ENCODE measurements at places on chromosomes 12 and 14. TPM values are rescaled to one million over a fixed set of nuclear protein-coding genes. Genes with fewer than 3 reads are reported as not detected.

GRCh38 chr12:19251481-19252132 lies 122.1 kb downstream of the PLEKHA5 start:
- H3K27me3 ChIP-seq, result no peaks in the 10 kb centered on the region
- H3K4me3 ChIP-seq, result no peak overlapping the region
- H3K4me1 ChIP-seq, result no peaks in the 10 kb centered on the region
- DNase-seq, result no peak

GRCh38 chr12:80050236-80050635 lies 49.1 kb upstream of the OTOGL start:
- H3K4me3 ChIP-seq, result no peak overlapping the region
- H3K4me1 ChIP-seq, result no peaks in the 10 kb centered on the region
- H3K36me3 ChIP-seq, result no peaks in the 10 kb centered on the region

GRCh38 chr14:33617154-33617553 lies 333.7 kb downstream of the EGLN3 start:
- no peaks in the 10 kb centered on the region for H3K27me3 ChIP-seq
- no peaks in the 10 kb centered on the region for H3K36me3 ChIP-seq
- DNase-seq, result no peak
- H3K27ac ChIP-seq, result no peak overlapping the region

- no peaks in the 10 kb centered on the region for H3K36me3 ChIP-seq
- H3K4me3 ChIP-seq, result no peak overlapping the region
- H3K27ac ChIP-seq, result no peak overlapping the region
These were observed 815.7 kb downstream of the NRXN3 start for GRCh38 chr14:78985668-78986381.

DNA sequence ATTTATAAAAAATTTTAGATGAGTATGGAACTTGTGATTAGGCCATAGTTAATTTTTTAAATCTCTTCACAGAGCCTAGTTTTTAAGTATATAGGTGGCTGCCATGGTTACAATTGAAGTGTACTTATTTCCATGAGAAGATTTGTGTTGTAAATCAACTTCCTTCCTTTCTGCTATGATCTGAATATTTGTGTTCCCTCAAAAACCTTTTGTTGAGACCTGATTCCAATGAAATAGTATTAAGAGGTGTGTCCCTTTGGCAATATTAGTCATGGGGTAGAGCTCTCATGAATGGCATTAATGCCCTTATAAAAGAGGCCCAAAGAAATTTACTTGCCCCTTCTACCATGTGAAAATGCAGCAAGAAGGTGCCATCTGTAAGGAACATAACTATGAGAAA lies 28.8 kb downstream of the ETNK1 start:
- H3K4me1 ChIP-seq, result peaks cover 15% of the 10 kb centered on the region
- H3K27ac ChIP-seq, result no peak overlapping the region
- peaks cover 45% of the 10 kb centered on the region for H3K36me3 ChIP-seq
- no peaks in the 10 kb centered on the region for H3K27me3 ChIP-seq
- H3K4me3 ChIP-seq, result no peak overlapping the region

PDE3A gene
- not detected for total RNA-seq

TWF1 gene
- total RNA-seq, result 27.4 TPM

Measured in activated CD8-positive, alpha-beta memory T cell treated with anti-CD3 and anti-CD28 coated beads, Interleukin-2, amount 10 ng/mL, durations not matched to agents 7 days and 5 days (primary cell).